Adrenal gland (tissue), 19 donors: ENCODE measurements at places on chromosomes 7 and 10. TPM values are rescaled to one million over a fixed set of nuclear protein-coding genes. Genes with fewer than 3 reads are reported as not detected.

TNPO3 gene
- 44.5 TPM for total RNA-seq

LIPF gene
- not detected for total RNA-seq

ZNF37A gene
- 20.2 TPM for total RNA-seq

SAP25 gene
- total RNA-seq = 0.81 TPM

ARPC1A gene
- 173 TPM for total RNA-seq

PPRC1 gene
- total RNA-seq = 21.0 TPM

RBP3 gene
- total RNA-seq = not detected

BUD31 gene
- total RNA-seq = 78.3 TPM

ENTPD1 gene
- 22.7 TPM for total RNA-seq

PTN gene
- total RNA-seq = 9.3 TPM

PNLIP gene
- 1.1 TPM for total RNA-seq

SH2B2 gene
- total RNA-seq = 3.8 TPM

OR2A5 gene
- total RNA-seq = under 0.01 TPM

CCM2 gene
- 50.3 TPM for total RNA-seq

MYOZ1 gene
- 0.26 TPM for total RNA-seq

SUN3 gene
- total RNA-seq = not detected

SORCS1 gene
- 2.2 TPM for total RNA-seq

EXOC6 gene
- total RNA-seq = 19.9 TPM

AMZ1 gene
- total RNA-seq = 0.36 TPM

TDRD1 gene
- 0.57 TPM for total RNA-seq

ZNF316 gene
- 22.4 TPM for total RNA-seq

EPO gene
- not detected for total RNA-seq

FAM25C gene
- not detected for total RNA-seq

SPAG6 gene
- total RNA-seq = not detected

PIP gene
- total RNA-seq = not detected

COMTD1 gene
- 30.6 TPM for total RNA-seq

FGF8 gene
- total RNA-seq = not detected

MYO3A gene
- not detected for total RNA-seq

SNCG gene
- 1,580 TPM for total RNA-seq

GRM3 gene
- total RNA-seq = 0.88 TPM

ACSL5 gene
- total RNA-seq = 8.5 TPM

HPSE2 gene
- not detected for total RNA-seq

HOGA1 gene
- 12.6 TPM for total RNA-seq

DIP2C gene
- 4.8 TPM for total RNA-seq

ASZ1 gene
- not detected for total RNA-seq

OIT3 gene
- total RNA-seq = 0.23 TPM

NOS3 gene
- 22.8 TPM for total RNA-seq

ANXA8L1 gene
- total RNA-seq = not detected

TMEM184A gene
- total RNA-seq = 1.3 TPM

GPR26 gene
- total RNA-seq = not detected

CYP3A7 gene
- 0.27 TPM for total RNA-seq

NFE2L3 gene
- total RNA-seq = 4.0 TPM

RAB19 gene
- total RNA-seq = not detected

GPR15LG gene
- total RNA-seq = not detected

SLC18A3 gene
- not detected for total RNA-seq

ZPBP gene
- total RNA-seq = not detected

TMEM243 gene
- total RNA-seq = 13.7 TPM

ZNF467 gene
- 11.8 TPM for total RNA-seq
